Activated T-helper 1 cell treated with anti-CD3 and anti-CD28 coated beads, Interleukin-12 subunit alpha, Interleukin-12 subunit beta, Interleukin-2, Interleukin-4 antibody, amounts not matched to agents 30 ng/mL and 10 ng/mL and 1 ng/mL, durations not matched to agents 14 hours and 24 hours and 36 hours (primary cell): ENCODE measurements at places on chromosomes 11 and 22. TPM values are rescaled to one million over a fixed set of nuclear protein-coding genes. Genes with fewer than 3 reads are reported as not detected.

Gene ANO5
- not detected in 2 replicates for total RNA-seq

Gene IL18
- total RNA-seq: 0.23 TPM in 1 of 2 replicates, not detected in the other

Gene PRODH
- 1.0 and 1.2 TPM in 2 replicates for total RNA-seq

Gene FAM227A
- 0.16 and 0.78 TPM in 2 replicates for total RNA-seq

Gene MAJIN
- total RNA-seq: not detected in 2 replicates
